ENCODE measurements at places on chromosomes 4 and X.

DNA sequence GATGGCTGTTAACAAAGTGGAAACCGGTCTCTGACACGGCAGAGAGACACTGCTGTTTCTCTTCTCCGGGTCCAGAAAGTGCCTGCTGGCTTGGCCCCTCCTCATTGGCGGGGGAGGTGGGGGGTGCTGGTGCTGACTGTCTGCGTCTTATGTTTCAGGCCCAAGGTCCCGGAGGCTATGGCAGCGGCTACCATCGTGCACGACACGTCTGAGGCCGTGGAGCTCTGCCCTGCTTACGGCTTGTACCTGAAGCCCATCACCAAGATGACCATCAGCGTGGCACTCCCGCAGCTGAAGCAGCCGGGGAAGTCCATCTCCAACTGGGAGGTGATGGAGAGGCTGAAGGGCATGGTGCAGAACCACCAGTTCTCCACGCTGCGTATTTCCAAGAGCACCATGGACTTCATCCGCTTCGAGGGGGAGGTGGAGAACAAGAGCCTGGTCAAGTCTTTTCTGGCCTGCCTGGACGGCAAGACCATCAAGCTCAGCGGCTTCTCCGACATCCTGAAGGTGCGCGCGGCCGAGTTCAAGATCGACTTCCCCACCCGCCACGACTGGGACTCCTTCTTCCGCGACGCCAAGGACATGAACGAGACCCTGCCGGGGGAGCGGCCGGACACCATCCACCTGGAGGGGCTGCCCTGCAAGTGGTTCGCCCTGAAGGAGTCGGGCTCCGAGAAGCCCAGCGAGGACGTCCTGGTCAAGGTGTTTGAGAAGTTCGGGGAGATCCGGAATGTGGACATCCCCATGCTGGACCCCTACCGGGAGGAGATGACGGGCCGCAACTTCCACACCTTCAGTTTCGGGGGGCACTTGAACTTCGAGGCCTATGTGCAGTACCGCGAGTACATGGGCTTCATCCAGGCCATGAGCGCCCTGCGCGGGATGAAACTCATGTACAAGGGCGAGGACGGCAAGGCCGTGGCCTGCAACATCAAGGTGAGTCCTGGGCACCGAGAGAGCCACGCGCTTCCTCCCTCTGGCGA, 2.2 kb downstream of the AKAP17A start:
- DNase-seq, result no peak

- no peak for DNase-seq
Observed at GRCh38 chr4:150136036-150136435, 57.8 kb downstream of the DCLK2 start.

DNA sequence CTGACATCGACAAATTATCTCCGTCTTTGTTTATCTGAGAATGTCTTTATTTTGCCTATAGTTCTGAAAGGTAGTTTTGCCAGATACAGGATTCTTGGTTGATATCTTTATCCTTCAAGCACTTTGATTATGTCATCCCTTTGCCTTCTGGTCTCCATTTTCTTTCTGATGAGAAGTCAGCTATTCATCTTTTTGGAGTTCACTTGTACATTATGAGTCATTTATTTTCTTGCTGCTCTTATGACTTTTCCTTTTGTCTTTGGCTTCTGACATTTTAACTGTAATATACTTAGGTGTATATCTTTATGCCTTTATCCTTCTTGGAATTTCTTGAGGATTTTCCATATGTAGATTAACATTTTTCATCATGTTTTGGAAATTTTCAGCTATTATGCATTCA, 51.4 kb downstream of the SHROOM4 start:
- no peak for DNase-seq

- no peak for DNase-seq
Observed at GRCh38 chr4:58514299-58514698, 1404.1 kb upstream of the IGFBP7 start.

DNA sequence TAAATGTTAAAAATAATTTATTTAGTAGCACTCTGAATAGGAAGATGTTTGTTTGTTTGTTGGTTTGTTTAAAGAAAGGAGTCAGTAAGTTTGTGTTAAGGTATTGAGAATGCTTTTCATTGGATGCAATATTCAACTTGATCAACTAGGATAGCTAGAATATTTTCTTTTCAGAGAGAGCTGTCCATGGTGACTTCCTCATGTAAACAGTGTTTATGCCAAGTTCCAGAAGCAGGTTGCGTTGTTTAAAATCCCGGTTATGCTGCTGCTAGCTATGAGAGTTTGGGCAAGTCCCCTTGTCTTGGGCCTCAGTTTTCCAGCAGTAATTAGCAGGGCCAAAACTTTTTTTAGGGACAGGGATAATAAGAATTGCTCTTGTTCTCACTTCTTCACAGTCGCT, 876.2 kb upstream of the HS3ST1 start:
- DNase-seq, result no peak

All from esophagus squamous epithelium (tissue), 5 donors.